ENCODE measurements at places on chromosomes 7 and 10.
A peak's percentile ranks its signal among the peaks of the same experiment; 100 is the strongest.

DNA sequence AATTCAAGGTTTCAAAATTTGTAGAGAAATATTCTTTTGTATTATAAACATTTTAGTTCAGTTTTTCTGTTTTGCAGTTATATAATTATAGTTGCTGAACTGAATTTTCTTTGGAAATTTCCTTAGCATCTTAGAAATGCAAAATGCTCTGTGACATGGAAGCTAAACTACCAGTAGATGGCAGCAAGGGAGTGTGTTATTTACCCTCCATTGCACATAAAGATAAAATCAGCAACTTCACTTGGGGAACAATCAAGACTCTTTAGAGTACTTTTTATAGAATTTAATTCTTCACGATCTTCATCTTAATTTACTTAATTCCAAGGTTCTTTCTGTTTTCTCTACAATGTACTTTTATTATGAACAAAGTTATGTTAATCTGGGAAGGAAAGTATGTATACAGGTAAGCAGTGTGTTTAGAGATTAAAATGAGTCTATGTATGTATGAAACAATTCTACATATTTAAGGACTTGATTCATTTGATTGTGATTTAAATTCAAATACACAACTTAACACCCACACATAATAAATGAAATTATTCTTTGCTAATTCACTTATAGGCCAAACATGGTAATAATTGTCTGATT lies 404.2 kb downstream of the THSD7A start:
- peak; percentile 22 for DNase-seq

GRCh38 chr10:100995181-100995580 lies 4.4 kb upstream of the LZTS2 start:
- DNase-seq, result no peak

DNA sequence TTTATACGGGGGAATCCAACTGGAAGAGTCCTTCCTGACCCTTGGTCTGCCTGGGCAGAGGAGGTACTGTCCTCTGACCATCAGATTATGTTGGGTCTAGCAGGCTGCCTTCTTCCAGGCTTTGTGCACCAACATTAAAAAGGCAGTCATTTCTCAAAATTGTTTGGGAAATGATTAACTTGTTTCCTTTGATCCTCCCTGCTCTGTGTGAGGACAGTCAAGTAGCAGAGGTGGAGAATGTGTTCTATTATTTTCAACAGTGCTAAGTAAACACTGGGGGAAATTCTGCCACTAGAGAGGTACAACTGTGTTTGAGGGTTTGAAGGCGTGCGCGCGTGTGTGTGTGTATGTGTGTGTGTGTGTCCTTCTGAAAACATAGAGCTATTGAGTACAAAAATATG lies 20.6 kb downstream of the ACSL5 start:
- DNase-seq, result no peak

DNA sequence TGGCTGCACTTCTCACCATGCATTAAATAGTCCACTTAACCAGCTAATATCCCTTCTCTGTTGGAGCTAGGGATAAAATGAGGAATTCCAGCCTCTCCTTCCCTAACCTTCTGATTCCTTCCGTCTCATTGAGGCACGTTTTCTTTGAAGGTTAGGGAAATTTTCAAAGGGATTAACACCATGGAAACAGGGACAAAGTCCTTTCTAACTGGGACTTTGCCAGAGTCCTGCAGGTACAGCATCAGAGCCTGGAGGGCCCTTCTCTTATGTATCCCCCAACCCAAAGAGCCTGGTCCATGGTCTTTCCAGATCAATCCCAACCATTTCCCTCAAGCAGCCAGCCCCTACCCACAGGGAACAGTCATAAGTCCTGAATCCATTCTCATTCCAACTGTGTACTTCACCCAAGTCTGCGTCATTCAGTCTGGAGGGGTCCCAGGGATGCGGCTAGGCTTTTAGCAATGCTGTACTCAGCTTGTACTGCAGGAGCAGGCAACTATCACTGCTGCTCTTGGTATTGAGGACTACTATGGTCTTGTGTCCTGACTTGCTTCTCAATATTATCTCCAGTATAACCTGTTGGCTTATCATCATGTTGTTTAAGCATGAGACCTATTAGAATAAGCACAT lies 34.6 kb upstream of the CROT start:
- DNase-seq, result no peak

DNA sequence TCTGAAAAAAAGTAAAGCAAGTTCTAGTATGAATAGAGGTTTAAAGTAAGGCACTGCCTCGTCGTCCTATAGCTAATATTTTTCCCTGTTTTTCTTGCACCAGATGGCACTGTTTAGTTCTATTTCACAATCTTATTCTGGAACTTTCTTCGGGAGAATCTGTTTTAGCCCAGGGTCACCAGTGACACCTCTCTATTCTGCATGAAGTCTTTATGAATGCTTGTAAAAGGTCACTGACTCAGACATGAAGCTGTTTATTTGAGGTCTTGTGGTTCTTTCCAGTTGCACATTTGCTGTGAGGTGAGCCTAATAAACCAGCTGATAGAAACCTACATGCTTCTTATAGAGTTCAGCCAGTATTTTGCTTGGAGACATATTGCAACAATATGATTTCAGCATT lies 444.3 kb downstream of the AUTS2 start:
- DNase-seq, result no peak

DNA sequence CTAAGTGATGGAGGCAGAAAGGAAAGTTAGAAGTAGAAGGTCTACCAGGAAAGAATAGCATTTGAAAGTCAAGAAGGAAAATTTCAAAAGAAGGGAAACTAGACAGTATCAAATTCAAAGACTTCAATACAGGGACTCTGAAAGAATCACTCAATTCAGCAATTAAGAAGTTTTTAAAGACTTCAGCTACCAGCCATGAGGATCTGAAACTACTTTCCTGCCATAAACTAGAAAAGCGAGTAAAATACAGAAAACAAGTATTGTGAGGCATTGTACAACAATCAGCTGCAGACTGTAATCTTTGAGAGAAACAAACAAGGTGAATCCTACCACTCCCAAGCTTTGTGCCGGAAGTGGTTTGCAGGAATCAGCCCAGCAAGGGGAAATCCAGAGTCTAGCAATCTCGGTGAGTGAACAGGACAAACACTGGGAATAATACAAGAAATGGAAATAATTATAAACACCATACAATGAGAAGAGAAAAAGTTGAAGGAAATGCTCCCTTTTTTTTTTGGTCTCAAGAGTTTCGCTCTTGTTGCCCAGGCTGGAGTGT lies 62.4 kb downstream of the ARHGAP12 start:
- DNase-seq, result no peak

DNA sequence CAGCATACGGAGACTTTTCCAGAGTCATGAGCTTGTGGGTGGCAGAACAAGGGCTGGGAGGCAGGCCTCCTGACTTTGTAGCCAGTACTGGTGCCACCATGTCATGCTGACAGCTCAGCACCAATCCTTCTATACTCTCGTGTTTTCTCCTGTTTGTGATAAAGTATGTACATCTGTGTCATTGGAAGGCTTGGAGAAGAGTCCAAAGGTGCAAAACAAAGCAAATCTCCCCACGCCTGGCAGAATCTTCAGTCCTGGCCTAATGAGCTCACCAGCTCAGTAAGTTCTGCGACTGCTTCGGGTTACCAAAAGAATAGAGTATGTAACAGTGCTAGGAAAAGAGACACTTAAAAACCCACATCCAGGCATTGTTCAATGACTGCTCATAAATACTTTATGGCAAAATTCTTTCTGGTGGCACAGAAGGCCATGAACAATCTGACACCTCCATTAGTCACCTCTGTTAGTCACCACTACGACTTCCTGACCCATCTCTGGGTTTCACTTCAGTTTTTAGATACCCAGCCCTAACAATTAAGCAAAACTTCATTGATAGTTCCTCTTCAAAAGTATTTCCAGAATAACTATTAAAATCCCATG lies 24.5 kb downstream of the STEAP1 start:
- peak; percentile 8 for DNase-seq

DNA sequence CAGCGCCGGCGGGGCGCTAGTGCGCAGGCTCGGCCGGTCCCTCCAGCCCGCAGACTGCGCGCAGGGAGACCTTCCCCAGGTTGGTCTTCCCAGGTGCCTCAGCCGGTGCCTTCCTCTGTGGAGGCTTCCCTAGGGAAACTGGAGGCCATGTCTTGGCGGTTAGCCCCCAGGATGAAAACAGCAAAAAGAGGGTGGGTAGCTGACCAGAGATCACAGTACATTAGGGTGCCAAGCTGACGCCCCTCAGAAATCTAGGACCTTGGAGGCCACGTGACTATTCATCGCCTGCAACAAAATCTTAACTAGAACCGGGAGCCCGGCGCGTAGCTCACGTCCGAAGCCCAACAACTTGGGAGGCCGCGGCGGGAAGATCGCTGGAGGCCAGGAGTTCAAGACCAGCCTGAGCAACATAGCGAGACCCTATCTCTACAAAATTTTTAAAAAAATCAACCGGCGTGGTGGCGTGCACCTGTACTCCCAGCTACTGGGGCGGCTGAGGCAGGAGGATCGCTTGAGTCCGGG lies 327 bp upstream of the FIS1 start:
- DNase-seq, result no peak

DNA sequence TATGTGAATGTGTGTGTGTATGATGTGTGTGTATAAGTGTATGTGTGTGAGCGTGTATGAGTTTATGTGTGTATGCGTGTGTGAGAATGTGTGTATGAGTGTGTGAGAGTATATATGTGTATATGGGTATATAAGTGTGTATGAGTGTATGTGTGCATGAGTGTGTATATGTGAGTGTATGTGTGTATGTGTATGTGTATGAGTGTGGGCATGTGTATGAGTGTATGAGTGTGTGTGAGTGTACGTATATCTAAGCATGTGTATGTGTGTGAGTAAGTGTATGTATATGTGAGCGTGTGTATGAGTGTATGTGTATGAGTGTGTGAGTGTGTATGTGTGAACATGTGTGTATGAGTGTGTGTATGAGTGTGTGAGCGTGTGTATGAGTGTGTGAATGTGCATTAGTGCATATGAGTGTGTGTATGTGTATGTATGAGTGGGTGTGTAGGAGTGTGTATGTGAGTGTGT lies 12.9 kb downstream of the SLC13A4 start:
- DNase-seq, result no peak

- no peak for DNase-seq
Measured at GRCh38 chr7:117338020-117338419, 15.2 kb upstream of the WNT2 start.

- DNase-seq, result no peak
Measured at GRCh38 chr10:114477285-114477684, 73.0 kb upstream of the AFAP1L2 start.

GRCh38 chr10:116984202-116984990 lies 20.6 kb downstream of the SHTN1 start:
- DNase-seq, result no peak

DNA sequence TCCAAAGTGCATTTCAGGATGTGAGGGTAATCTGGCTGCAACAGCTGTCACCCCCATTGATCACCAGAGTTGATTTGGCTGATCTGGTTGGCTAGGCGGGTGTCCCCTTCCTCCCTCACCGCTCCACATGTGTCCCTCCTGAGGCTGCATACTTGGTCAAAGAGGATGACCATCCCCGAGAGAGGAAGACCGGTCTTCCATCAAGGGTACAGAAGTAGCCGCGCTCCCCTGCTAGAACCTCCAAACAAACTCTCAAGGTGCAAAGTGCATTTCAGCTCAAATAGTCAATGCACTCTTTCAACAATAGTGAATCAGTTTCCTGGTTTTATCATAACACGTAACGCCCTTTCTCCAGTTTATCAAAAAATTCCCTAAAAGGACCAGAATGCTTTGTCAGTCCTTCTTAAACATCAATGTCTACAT lies 44.6 kb downstream of the CARD11 start:
- DNase-seq, result no peak

GRCh38 chr7:132419542-132419941 lies 156.7 kb downstream of the PLXNA4 start:
- no peak for DNase-seq

DNA sequence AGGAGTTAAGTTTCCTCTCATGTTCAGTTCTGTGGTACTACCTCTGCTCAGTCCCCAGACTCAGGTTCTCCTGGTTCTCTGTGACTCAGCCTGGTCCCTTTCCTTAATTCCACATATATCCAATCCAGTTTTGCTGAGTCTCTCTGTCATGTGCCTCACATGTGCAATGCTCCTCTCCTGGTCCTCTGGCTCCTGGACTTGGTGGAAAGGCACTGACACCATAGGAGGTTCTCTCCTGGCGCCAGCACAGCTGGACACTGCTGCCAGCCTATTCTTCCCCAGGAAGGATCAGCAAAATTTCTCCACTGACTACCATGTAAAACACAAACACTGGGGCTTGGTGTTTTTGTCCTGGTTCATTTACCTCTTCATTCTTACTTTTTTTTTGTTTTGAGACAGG lies 27.8 kb downstream of the GLUD1 start:
- DNase-seq, result no peak

GRCh38 chr7:8423057-8423456 lies 10.4 kb upstream of the NXPH1 start:
- DNase-seq, result no peak

GRCh38 chr7:142300689-142301088 lies 42.8 kb upstream of the PRSS58 start:
- DNase-seq, result no peak

- no peak for DNase-seq
Measured at GRCh38 chr10:48701139-48701901, 16.6 kb downstream of the WDFY4 start.

GRCh38 chr7:83550100-83550499 lies 98.8 kb downstream of the SEMA3E start:
- DNase-seq, result peak; percentile 5

DNA sequence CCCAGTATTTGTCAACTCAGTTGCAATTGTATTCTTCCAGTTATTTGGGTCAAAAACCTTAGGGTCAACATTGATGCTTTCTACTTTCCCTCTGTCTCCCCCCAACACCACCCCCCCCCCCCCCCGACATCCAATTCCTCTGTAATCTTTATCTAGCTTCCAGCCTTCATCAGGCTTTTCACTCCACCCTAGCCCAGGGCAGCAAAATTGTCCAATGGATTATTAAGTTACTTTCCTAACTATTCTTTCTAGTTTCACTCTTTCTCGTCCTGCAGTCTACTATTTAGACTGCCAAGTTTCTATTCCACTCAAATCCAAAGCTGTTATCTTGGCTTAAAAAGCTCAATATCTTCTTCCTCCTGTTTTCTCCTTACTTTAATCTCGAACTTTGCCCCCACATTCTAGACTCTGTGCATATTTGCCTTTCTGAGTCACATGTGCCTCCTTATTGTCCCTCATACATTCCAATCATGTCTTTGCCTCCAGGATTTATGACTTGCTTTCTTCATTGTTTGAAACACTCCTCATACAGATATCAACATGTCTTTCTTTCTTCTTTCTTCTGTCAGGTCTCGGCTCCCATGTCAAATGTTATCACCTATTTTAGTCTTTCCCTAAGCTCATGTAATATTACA lies 196.6 kb upstream of the TMEM196 start:
- DNase-seq, result no peak

- no peak for DNase-seq
Measured at GRCh38 chr7:73343671-73344380, 15.9 kb downstream of the FKBP6 start.

- DNase-seq, result peak; percentile 78
Measured at GRCh38 chr7:74449809-74450397, 3.8 kb upstream of the GTF2IRD1 start.

GRCh38 chr10:97416565-97416964 lies 9.4 kb upstream of the PGAM1 start:
- DNase-seq, result no peak

All from hepatic stellate cell (primary cell).